Activated CD8-positive, alpha-beta memory T cell treated with anti-CD3 and anti-CD28 coated beads for 24 hours (primary cell): ENCODE measurements at places on chromosomes 2 and 18.

DNA sequence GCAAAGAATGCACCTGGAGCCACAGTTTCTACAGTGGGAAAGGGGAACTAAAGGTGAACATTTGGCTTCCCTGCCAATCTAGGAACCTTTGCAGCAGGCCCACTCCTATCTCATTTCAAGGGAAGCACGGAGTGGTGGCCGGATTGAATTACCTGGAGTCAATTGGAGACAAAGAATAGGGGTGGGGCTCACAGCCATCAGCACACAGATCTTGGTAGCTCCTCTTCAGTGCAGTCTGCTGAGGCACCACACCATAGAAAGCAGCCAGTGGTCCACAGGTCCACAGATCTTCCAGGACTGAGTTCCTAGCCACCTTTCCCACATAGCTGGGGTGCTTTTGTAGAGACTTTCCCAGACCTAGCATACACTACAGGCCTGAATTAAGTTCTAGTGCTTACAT is 43.5 kb upstream of the NXPH2 start:
- DNase-seq: no peak

GRCh38 chr2:98396745-98397355 is 47.8 kb upstream of the INPP4A start:
- DNase-seq: no peak

DNA sequence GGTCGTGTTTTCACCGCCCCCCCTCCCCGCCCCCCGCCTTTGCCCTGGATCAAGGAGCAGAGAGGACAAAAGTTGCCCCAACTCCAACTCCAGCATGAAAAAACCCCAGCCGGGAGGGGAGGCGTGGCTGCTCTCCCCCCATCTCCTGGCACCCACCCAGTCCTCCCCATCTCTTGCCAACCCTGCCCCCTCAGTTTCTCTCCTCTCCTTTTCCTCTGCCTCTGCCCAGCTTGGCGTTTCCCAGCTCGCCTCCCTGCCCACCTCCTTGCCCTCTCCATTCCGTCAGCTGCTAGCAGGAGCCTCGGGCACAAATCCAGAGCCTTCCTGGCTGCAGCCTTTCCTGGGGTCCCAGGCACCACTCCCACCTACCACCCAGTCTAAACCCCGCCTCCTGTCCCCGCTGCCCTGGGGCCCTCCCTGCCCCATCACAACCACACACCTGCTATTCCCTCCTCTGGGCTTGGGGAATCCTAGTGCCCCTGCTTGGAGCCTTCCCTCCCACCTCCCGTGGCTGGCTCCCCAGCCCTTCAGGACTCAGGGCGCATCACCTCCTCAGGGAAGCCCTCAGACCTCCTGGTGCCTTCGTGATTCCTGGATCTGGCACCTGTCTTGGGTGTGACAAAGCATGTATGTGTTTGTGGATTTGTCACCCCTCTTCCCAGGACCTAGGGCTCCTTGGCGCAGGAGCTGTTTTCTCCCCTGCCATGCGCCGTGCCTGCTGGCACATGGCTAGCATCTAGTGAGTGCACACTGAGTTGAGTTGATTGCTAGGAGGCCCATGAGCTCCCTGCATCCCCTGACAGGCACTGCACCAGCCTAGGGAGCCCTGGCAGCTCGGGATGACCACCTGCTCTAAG is 209.1 kb downstream of the TFCP2L1 start:
- DNase-seq: no peak

DNA sequence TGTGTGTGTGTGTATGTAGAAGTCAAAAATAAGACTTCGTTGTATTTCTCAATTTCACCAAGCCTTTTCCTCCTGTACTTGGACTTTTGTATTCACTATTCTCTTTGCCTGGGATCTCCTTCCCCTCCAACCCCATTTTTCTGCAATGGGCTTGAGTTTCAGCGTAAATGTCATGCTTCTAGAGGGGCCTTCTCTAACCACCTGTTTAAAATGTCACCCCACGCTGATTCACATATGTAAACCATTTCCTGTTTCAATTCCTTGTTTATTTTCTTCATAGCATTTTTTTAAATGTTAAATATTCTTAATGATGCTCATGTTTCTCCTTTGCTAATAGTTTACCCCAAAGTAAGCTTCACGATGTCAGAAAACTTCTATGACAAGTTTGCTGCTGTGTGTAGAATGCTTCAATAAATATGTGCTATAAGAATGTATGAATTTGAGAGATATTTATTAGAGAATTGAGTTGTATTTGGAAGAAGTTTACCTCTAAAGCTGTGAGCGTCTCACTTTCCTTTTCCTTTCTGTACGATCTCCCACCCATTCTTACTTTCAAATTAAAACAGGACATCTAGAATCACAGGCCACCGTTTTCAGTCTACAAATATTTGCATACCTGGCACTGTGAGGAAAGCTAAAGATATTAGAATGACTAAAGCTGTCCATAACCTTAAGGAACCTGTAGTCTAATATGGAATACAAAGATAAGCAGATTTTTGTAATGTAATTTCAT is 762.4 kb downstream of the LRRTM4 start:
- DNase-seq: no peak

GRCh38 chr2:221304916-221305315 is 267.2 kb downstream of the EPHA4 start:
- no peak for DNase-seq

DNA sequence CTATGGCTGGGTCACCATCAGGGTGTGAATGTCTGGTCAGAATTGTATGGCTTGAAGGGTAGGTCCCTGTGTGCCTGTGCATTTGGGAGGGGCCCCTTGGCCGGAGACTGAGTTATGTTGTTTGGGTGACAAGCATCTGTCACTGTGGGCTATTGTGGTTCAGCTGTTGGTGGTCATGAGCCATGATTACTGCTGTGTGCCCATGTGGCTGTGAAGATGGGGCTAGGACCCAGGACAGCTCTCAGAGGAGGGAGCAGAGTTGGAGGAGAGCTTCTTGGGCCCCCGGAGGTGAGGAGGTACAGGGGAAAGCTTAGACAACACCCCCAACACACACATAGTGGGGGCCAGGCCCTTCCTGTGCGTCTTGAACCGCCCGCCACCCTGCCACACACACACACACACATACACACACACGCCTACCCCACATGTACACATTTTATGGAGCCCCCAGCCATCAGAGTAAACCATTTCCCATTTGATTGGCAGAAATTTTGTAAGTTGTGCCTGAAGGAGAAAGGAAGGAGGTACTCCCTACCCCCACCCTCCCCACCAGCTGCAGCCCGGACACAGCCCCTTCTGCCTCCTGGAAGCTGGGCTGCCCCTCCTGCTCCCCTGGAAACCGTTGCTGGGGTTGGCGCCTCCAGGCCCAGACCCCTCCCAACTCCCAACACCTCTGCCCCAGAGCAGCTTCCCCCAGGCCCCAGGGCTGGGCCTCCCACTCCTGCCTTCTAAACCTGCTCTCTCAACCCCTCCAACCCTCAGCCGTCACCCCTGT is 2.0 kb downstream of the GAREM2 start:
- peak; percentile 51 for DNase-seq

GRCh38 chr2:25313711-25314513 is 27.8 kb downstream of the DNMT3A start:
- no peak for DNase-seq

GRCh38 chr2:162629499-162629898 is 209.1 kb downstream of the KCNH7 start:
- no peak for DNase-seq

DNA sequence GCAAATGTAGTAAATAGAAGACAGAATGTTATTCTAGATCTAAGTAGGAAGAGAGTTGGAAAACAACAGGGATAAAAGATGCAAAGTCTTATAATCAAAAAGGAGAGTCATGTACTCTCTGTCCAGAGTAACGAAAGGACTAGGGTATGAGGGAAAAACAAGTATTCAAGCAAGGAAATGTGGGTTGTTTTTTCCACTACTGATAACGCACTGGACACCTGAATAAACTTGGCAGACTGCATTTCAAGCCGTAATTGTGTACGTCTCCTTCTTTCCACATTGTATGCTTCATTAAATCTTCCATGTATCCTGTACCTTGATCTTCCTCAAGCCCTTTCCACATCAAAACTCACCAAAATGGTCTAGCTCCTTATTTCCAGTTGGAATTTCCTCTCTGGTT is 420.6 kb downstream of the ZEB2 start:
- DNase-seq: no peak

GRCh38 chr18:79682894-79683625 is 3.5 kb downstream of the CTDP1 start:
- no peak for DNase-seq

DNA sequence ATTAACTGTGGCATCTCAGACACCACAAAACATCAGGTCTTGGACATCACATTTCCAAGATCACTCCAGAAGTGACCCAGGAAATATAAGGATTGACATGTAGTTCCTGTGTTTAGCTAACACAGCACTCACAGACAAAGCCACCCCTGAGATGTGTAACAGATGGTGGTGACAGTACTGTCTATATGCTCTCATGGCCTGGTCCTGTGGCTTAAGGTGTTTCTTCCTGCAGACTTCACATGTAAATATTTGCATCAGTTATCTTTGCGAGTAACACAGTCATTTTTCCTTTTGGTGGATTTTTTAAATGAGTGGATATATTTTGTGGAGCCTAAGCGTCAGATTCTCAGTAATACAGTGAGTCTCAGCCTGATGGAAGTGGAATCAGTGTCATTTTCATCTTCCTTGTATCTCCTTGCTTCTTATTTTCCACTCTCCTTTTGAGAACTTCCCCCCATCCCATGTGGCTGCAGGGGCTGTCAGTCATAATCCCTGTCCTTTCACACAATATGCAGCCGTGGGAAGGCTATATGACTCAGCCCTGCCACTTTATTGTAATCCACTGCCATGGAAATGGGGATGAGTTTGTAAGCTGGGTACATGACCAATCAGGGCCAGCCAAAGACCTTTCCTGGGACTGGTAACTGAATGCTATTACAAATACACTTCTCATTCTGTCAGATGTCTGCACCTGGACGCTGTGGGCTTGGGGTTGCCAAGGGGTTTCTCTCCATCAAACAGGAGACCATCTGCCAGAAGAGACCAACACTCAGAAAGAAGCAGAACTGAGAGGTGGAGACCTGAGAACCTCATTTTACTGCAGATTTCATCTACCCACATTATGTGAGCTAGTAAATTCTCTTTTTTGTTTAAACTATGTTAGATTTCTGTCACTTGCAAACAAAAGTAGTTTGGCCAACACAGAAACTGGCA is 74.3 kb downstream of the ICOS start:
- no peak for DNase-seq

DNA sequence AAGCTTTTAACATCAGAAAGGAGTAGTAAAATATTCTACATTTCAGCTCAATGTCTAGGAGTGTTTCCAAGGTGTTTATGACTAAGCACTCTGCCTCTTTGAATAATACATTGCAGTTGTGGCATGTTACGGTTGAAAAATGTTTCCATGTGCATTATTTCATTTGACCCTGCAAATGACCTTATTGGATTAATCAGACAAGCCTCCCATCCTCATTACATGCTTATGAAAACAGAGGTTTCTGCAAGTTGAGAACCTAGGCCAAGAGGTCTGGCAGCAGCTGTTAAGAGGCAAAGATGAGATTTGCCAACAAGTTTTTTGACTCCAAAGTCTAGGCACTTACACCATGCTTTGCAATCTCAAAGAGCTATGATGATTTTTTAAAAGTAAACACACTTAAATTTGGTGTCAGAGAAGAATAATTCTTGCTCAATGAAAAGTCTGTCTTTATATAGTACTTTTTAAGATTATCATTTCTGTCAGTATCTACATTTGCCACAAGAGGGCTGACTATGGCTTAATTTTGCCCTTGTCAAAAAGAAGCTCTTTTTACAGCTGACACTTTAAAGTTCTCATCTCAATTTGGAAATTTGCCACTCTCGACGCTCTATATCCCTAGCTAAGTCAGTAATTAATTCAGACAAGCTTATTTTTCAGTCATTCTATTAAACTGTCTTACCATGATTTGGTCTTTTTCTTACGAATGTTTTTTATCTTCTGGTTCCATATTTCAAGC is 260.6 kb downstream of the PAX3 start:
- no peak for DNase-seq

DNA sequence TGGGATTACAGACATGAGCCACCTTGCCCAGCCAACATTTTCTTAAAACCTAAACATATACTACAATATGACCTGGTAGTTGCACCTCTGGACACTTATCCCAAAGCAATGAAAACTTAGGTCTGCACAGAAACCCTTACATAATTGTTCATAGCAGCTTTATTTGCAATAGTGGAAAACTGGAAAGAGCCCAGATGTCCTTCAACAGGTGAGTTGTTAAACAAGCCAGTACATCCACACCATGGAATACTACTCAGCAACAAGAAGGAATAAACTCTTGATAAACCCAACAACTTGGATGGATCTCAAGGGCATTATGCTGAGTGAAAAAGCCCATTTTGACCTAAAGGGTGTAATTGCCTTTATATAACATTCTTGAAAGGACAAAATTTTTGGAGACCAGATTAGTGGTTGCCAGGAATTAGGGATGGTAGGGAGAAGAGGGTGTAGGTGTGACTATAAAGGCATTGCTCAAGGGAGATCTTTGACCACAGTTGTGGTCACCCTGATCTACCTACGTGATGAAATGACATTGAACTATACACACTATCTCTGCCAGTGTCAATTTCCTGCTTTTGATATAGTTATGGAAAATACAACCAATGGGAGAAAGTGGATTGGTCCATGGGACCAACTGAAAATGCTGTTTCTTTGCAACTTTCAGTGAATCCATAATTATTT is 11.9 kb upstream of the AMMECR1L start:
- DNase-seq: no peak

DNA sequence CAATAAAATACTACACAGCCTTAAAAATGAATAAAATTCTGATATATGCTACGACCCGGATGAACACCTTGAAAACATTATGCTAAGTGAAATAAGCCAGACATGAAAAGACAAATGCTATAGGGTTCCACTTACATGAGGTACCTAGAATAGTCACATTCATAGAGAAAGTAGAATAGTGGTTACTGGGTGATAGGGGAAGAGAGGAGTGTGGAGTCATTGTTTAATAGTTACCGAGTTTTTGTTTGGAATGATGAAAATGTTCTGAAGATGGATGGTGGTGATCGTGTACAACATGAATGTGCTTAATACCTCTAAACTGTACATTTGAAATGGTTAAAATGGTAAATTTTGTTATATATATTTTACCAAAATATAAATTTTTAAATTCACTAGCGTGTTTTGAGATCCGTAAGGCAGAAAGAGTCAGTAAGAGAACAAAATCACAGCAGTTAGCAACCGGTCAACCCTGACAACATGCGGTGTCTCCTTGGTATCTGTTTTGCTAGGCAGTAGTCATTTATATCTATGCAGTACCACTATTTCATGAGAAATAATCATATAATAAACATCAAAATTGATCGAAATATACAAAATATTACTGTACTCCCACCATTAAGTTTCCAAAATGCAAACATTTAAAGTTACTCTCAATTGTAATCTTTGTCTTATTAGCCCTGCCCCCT is 11.1 kb downstream of the SCN9A start:
- DNase-seq: no peak

DNA sequence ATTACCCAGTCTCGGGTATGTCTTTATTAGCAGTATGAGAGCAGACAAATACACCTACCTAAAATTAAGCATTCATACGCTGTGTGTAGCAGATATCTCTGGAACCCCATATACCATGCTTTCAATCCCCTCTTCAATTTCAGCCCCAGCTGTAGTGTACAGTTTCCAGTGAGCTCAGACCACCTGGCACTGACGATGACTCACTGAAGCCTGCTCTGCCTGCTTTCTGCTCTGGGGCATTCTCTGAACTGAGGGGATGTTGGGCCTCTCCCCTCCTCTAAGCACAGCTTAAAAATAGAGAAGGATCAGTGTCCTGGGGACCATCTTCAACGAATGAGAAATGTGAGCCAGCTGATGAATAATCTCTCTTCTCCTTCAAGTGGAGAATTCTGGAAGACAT is 8.7 kb upstream of the CCL20 start:
- DNase-seq: no peak
